ENCODE measurements at places on chromosomes 7 and 10.

DNA sequence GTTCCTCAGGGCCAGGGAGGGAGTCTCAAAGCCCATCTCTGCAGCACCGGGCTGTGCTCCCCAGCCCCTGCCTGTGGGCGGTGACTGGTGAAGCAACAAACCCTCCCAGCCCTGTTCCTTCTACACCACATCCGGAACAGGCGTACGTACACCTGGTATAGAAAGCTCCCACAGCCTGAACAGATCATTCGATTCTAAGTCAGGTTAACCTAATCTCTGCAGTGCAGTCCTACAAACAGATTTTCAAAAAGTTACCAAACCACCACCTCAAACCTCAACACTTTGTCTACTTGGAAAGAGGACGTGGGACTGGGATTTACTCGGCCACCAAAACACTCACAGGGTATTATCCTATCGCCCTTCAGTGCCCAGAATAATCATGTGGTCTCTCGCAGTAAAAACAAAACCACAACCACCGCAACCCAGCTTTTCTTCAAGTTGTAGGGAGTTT is 238.4 kb downstream of the DIP2C start:
- DNase-seq: no peak

DNA sequence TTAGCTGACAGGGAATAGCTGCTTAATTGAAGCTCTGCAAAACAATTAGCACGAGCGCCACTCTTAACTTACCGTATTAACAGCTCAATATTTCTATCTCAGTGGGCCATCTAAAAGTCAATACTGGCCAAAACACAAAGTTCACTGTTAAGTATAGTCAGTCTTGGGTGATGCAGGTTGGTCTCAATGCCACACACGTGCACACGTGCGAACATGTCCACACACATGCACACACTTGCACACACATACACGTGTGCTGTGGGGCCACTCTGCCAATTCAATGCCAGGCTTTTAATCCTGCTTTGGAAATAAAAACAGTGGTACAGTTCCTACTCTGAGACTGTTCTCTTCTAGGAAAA is 105.1 kb downstream of the GRB10 start:
- DNase-seq: no peak

DNA sequence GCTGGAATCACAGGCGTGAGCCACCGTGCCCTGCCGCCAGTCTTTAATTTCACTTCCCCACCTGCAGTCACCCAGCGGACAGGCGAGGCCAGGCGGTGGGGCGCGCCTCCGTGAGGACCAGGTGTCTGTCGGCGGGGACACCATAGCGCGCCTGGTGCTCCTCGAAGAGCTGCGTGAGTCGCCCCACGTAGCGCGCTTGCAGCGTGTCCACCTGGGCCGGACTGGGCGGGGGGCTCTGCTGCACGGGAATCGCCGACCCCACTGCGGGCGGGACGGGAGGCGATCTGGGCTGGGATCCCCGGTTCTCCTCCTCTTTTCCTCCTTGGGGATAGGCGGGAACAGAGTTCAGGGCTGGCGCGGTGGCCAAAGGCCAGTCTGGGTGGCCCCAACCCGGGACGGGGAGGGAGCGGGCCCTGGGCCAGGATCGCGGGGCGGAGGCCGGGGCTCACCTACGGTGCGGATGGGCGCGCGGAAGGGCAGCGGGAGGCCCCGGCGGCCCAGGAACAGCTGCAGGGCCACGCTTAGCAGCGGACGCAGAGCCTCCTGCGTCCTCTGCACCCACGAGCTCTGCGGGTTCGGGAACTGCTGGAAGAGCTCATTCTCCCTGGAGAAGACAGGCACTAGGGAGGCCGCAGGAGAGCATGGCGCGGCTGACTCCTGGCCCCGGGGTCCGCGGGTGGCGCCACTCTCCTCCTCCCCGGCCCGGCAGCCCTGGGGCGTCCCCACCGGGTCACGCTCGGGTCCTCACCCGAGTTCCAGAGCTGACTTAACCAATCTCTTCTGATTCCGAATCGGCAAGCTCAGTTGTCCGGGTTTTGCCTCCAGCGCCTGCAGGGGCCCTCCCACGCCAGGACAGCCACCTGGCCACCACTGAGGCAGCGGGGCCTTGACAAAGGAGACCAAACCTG is 1.1 kb upstream of the MOGAT3 start:
- no peak for DNase-seq

- DNase-seq: no peak
These were observed 81.8 kb downstream of the SGMS1 start for GRCh38 chr10:50541921-50542320.

DNA sequence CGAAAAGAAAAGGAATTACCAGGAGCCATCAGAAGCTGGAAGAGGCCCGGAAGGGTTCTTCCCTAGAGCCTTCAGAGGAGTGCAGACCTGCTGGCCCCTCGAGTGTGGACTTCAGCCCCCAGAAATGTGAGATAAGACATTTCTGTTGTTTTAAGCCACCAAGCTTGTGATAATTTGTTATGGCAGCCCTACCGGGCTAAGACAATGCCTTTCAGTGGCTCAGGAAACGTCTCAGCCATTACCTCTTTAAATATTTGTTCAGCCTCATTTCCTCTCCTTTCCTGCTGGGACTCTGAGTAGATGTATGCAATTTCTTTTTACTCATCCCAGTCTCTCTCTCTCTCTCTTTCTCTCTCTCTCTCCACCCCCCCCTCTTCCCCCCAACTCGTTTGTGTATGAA is 174.7 kb upstream of the GRB10 start:
- no peak for DNase-seq

- no peak for DNase-seq
These were observed 86.5 kb upstream of the TMEM72 start for GRCh38 chr10:44824607-44825006.

GRCh38 chr10:57948796-57949195 is 318.9 kb downstream of the IPMK start:
- no peak for DNase-seq

- DNase-seq: no peak
These were observed 158.0 kb upstream of the NPVF start for GRCh38 chr7:25386311-25386744.

DNA sequence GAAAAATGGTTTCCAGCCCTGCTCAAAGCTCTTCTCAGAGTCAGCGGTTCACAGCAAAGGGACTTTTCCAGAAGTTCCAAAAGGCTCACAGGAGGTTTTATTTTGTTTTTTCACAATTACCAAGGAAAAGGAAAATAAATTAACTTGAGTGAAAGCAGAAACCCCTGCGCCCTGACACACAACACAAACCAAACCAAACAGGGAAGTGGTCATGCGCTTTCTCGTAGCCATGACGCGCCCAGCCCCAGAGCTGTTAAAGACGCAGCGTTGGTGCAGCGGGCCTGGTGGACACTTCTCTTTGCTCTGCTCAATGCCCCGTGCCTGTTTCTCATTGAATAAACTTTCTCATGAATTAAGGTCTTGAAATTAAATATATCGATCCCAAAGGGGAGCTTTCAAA is 134.4 kb upstream of the LYZL2 start:
- DNase-seq: no peak

DNA sequence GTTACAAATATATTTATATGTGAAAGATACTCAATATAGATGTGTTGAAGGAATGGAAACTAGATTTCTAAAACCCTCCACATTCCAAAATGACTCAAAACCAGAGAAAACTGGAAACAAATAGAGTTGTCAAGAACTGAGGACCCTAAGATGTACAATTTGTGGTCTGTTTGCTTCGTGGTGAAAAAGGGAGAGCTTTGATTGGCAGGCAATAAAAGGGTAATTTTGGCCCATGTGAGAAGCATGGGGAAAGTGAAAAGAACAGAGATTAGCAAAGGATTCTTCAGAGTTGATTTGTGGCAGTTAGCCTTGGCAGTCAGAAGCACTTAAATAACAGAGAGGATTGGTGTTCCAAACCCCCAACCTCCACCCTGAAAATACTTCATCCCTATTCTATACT is 37.1 kb upstream of the DKK1 start:
- no peak for DNase-seq

GRCh38 chr10:53841483-53842145 is 959.4 kb downstream of the PCDH15 start:
- no peak for DNase-seq

- DNase-seq: no peak
These were observed 15.9 kb upstream of the AKR1E2 start for GRCh38 chr10:4810092-4810491.

DNA sequence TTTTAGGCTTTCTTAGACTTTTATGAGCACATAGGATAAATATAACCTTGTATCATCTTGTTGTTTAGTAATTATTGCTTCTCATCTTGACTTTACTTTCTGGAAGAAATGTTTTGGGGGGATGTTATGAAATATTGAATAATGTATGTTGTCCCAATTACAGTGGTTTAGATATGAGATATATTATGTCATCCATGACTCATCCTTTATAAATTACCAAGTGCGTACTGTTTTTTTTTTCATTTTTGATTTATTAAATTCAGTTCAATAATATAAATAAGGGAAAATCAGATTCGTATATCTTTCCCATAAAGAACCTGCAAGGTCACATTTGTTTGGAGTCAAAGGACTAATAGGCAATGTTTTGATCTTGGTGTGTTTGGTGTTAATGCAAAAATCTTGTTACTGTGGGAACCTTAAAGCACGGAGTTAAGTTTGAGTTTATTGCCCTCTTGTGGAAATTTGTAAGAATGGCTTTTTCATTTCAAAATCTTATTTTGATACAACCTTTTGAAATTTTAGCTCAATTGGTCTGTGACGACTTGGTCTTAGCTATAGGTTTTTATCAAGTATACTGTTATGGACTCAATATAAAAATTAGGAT is 108.6 kb downstream of the SRI start:
- DNase-seq: no peak

GRCh38 chr10:132252412-132252811 is 55.3 kb downstream of the STK32C start:
- DNase-seq: no peak

Measured in stimulated activated CD4-positive, alpha-beta T cell treated with anti-CD3 and anti-CD28 coated beads, Interleukin-1b, Interleukin-23, amount 100 ng/mL, for 1 hour (primary cell).